ENCODE measurements at places on chromosomes 5 and 9.

DNA sequence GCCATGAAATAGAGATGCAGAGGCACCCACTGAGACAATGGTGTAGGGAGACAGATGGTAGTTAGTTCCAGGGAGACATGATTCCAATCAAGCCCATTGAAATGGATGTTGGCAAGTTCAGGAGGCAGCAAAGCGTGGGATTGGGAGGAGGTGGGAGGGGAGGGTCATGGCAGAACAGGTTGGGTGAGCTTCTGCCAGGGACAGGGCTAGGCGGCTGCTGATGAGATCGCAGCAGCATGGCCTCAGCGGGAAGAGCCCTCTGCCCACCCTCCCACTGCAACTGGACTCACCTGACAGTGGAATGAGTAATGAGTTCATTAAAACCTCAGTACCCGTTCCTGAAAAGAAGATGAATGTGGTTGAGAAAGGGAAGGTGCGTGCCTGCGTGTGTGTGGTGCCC, 418.2 kb downstream of the CDK5RAP2 start:
- DNase-seq, result no peak

DNA sequence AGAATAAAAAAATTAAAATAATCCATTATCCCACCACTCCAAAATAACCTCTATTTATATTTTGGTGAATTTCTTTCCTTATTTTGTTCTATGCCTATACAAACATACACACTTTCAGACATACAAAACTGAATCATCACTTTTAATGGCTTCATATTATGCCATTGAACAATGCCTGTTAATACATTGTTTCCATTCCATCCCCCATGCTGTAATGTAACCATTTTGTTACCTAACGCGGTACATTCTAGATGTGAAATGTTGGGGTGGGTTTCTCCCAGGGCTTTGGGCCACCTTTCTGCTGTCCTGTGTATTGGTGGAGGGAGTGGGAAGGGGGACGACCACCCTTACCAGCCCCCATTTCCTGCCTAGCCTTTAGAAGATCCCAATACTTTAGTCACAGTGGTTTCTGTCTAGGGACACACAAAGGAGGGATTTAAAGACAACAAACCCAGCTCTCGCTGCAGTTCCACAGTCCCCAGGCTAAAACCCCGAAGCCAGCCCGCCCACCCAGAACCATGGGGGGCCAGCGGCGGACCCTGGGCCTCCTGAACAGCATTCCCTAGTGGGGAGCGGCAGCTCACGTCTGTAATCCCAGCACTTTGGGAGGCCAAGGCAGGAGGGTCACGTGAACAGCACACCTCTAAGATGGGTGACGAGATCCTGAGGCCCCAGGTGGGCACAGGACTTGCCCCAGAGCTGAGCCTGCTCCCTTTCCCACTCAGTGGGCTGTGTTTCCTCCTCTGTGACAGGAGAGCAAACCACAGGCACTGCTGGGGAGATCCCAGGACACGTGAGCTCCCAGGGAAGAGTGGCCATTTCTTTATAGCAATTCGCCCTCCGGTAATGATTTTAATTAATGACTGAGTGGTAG, 56.9 kb upstream of the STXBP1 start:
- DNase-seq, result no peak

GRCh38 chr9:72360324-72360723, 4.7 kb downstream of the ZFAND5 start:
- DNase-seq, result no peak

GRCh38 chr9:125513303-125513667, 193.7 kb downstream of the MAPKAP1 start:
- no peak for DNase-seq

- no peak for DNase-seq
These were observed 262.8 kb downstream of the PAPPA start for GRCh38 chr9:116416421-116416820.

DNA sequence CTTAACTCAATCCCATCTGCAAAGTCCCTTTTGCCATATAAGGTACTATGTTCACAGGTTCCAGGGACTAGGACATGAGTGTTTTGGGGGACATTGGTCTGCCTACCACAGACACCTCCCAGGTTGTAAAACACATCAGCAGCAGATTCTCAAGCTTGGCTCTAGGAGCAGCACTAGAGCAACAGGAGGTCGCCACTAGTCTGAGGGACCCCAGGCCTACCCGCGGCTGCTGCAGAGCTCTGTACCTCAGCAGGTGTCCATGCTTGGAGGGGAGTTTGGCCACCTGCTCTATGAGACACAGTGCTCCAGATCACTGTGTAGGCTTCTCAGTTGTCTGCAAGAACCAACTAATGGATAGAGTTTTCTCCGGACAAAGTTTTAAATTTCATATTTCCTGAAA, 262.2 kb upstream of the ARRDC3 start:
- DNase-seq, result no peak

DNA sequence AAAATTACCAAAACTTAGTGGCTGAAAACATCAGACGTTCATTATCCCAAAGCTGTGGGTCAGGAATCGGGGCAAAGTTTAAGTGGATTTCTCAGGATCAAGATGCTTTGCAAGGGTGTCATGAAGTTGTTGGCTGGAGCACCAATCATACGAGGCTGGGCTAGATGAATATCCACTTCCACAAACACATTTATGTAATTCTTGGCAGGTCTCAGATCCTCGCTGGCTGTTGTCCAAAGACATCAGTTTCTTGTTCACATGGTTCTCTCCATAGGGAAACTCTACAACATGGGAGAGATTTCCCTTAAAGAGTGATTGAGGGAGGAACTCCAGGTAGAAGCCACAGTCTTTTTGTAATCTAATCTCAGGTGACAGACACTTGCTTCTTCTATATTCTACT, 20.2 kb upstream of the CCDC192 start:
- no peak for DNase-seq

GRCh38 chr9:15403155-15403554, 19.5 kb upstream of the SNAPC3 start:
- peak; percentile 22 for DNase-seq

GRCh38 chr9:134326724-134327601, 708 bp downstream of the RXRA start:
- DNase-seq, result no peak

DNA sequence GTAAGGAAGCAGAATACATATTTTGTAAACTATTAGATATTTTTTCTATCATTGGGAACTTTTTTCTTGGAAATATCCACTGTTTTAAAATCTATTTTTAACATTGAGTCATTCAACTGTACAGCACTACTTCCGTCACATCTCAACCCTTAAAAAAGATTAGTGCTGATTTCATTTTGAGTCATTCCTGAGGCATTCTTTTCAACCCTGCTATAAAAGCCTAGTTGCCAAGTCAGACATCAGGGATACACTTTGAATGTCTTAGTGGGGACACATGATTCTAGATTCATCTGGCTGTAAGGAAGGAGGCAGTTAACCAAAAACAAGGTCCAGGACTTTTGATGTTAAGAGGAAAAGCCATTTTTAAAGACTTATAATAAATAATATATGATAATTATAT, 160.9 kb downstream of the GIN1 start:
- DNase-seq, result no peak

Measured in CD4-positive, alpha-beta T cell treated with Interleukin-15 for 4 hours (primary cell).